ENCODE measurements at places on chromosomes 3 and 15. TPM values are rescaled to one million over a fixed set of nuclear protein-coding genes. Genes with fewer than 3 reads are reported as not detected.

DNA sequence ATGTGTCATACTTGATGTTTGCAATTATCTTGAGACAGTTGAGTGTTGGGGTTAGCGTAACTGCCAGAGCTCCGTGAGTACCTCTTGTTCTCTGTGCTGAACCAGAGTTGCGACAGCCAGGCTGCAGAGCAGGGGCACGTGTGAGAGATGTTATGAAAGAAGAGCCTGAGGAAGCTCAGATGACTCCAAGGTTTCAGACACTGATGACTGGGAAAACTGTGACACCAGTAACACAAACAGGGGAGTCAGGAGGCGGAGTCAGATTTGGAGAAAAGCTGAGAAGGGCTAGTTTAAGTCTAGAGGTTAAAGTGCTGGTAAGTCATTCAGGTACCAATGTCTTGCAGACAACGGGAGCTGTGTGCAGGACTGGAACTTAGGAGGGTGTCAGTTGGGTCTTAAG, 45.0 kb downstream of the BLM start:
- DNase-seq: no peak

GRCh38 chr15:50906954-50907600, 1.4 kb upstream of the AP4E1 start:
- DNase-seq: no peak

GRCh38 chr3:39065197-39065596, 13.4 kb downstream of the WDR48 start:
- no peak for DNase-seq

DNA sequence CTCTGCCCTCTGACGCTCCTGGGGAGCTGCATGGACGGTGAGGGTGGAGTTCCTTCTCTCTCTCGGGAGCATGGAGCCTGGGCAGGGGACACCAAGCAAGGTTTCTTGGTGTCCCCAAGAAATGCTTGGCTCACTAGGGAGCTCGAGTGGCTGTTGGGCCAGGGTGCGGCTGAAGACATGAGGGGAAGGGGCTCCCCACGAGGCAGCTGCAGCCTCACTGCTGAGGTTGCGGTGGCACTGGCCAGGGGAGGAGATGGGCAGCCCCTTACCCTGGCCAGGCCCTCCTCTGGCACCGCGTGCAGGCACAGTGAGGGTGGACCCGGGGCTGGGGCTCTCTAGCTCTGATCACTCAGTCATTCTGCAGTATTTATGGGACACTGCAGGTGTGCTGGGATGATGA, 43.5 kb upstream of the SLC41A3 start:
- DNase-seq: no peak

GRCh38 chr15:31485911-31486461, 159.4 kb downstream of the KLF13 start:
- no peak for DNase-seq

- no peak for DNase-seq
Measured at GRCh38 chr3:52126036-52126435, 28.2 kb downstream of the POC1A start.

DNA sequence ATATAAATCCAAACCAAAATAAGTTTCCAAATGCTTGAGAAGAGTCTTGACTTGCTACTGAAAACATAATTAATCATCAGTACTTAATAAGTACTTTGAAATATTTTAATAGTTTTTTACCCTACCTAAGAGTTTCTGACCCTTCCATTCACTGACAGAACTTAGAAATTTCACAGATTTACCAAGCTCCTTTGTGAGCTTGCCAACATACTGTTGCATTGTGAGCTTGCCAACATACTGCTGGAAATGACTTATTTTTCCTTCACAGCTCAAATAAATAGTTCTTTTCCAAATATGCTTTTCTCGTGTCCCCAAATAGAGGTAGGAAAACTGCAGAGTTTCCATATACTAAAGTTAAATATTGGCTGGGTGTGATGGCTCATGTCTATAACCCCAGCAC, 9.6 kb upstream of the AADAC start:
- DNase-seq: no peak

DNA sequence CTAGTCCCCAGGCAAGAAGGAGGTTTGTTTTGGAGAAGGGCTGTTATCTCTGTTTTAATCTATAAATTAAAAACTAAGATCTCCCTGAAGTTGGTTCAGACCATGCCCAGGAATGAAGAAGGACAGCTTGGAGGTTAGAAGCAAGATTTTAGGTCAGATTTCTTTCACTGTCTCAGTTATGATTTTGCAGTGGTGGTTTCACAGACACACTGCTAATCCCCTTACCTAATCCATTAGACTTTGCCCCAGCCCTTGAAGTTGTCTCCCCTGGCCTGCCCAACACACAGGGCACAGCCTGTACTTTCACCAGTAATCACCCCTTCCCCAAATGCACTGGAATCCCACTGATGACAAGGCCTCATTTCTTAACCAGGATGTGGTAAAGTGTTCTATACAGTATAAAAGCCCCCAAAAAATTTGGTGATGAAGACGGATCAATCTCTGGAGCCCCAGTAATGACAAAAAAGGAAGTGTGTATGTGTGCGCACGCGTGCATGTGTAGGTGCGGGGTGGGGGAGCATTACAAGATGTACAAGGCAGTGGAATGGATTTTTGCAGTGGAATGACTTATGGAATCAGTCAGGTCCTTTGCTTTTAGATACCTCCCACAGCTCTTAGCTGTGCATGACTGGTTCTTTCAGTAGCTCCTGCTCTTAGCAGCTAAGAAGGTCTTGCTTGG, 73.1 kb upstream of the TERB2 start:
- no peak for DNase-seq

GRCh38 chr3:96106701-96107100, 707.7 kb upstream of the EPHA6 start:
- no peak for DNase-seq

DNA sequence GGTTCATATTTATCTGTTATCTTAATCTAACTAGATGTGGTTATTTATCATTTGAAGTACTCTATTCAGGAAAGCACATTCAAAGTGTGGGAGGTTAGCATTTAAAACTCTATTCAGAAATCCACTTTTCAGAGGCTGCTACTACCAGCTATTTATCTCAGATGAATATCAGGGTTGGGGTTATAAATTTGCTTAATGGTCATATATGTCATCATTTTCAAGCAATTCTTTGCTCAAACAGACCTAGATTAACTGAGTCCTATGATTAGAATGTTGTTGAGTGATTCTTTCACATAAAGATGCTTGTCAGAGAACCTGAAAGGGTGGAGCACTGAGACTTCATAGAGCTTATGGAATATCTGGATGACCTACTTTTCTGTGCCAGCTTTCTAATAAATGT, 436.9 kb upstream of the TGFBR2 start:
- no peak for DNase-seq

- no peak for DNase-seq
Measured at GRCh38 chr3:131505421-131505820, 2.6 kb upstream of the MRPL3 start.

DNA sequence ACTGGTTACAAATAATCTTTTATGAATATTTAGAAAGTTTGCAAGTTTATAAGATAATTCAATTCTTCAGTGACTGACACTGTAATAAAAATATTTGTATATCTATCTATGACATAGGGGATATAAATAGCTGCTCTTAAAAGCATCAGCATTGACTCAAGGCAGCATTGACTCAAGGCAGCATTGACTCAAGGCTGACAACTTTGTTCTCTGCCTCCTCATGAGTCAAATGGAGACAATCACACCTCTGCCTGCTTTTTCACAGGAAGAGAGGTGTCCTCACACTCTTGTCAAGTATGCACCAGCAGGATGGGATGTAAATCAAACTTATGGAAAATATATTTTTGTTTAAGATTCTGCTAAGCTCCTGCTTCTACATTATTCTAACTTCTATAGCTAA, 1173.1 kb downstream of the NSUN3 start:
- DNase-seq: no peak

DNA sequence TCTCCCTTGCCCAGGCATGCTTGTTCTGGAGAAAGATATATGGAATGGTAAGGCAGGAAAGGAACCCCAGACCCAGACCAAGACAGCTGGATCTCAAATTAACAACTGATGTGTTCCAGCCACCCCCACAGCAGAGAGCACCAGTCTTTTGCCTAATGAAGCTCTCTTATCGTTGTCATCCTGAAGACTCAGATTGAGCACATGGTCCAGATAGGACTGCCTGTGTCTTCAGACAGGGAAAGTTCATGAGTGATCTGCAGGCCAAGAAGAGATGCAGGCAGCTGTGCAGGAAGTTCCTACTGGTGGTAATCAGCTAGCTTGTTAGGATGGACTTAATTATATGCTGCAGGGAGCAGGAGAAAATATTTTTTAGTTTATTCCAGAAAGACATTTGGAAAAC, 53.3 kb downstream of the PPP2R3A start:
- no peak for DNase-seq

DNA sequence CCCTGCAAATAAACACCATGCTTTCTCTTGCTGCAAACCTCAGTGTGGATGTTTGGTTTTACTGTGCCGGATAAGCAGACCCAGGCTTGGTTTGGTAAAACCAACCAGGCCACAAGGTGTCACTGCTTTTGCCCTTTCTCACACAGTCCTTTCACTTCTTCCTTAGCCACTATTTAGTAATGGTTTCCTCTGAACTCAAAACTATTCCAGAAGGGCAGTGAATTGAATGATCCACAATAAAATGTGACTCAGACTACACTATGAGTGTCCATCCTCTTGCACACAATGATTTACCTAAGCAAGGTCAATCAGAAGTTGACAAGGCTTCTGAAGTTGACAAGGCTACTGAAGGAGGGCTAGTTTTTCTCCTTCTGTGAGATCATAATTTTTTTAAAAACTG, 552.4 kb upstream of the CCDC54 start:
- no peak for DNase-seq

DNA sequence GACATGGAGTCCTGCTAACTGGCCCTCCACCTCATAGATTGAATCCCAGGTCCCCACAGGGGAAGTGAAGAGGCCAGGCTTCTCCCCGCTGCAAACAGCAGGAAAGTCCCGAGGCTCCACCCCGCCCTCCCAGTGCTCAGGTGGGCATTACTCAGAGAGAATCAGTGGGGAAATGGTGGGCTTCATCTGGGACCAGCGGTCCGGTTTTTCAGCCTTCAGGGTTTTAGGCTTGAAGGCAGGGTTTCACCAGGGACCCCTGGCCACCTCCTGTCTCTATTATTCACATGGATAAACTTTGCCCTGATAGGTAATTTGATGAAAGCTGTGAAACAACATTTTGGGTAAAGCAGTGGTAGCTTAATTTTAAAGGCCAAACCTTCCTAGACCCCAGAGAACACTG, 31.3 kb downstream of the MKRN3 start:
- DNase-seq: no peak

DNA sequence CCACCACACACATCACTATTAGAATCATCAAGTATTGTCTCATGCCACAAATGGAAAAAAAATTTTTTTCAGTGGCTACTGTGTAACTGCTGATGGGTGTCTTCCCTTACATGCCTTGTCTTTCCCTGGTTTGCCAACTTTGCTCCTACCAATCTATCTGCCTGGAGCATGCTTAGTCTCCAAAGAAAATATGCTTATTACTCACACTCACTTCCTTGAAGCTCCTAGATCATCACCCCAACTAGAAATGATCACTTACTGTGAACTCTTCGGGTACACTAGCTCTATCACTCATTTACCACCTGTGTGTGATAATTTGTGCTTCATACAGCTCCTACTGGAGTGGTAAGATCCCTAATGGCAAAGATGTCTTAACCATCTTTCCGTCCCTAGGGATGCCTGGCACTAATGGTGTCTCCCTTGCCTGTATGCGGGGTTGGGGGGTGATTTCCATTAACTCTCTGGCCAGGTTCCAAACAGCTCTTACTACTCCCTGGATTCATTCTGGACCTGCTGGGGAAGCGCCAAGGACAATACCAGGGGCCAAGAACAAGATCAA, 799 bp downstream of the VPS33B start:
- no peak for DNase-seq

GRCh38 chr15:43146184-43146583, 12.8 kb downstream of the TMEM62 start:
- DNase-seq: no peak

DNA sequence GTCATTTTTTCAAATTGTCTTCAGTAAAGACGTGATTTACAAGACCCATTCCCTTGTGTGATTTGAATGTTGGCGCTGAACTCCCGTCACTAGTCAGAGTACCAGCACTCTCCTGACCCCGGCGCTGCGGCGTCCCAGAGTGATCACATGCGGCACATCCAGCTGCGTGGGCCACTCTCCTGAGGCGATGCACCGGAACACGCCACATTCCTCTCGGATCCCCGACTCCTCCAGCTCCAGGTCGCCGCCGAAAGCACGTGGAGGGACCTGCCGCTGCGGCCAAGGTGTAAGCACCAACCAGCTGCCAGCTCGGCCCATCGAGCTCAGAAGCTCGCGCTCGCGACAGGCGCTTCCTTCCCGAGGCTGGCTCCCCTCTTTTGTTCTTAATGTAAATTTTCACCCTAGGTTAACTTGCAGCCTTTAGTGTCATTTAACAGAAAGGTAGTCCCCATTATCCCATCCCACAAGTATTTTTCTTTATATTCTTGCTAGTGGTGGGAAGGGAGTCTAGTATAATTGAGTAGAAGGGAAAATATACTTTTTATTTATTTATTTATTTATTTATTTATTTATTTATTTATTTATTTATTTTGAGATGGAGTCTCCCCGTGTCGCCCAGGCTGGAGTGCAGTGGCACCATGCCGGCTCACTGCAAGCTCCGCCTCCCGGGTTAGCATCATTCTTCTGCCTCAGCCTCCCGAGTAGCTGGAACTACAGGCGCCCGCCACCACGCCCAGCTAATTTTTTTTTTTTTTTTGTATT, 61.7 kb upstream of the VGLL3 start:
- no peak for DNase-seq

DNA sequence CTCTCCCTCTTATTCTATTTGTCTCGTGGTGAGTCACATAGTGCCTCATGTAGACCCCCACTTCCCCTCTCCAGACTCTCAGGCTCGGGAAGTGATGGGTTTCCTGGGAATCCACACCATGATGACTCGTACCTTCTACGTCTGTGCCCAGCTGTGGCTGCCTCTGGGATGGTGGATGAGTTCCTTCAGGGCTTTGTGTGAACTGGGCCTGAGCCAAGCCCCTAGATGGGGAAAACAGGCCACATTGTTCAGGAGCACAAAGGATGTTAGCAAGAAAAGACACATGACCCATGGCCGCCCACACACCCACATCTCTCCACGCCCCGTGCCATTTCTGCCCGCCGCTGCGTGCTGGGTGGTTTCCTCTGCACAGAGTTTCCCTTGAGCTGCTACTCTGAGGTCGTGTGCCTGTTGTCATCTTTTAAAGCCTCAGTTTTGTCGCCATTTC, 10.5 kb downstream of the ISG20 start:
- DNase-seq: peak; percentile 39

ELL3 gene
- 2.0 TPM for polyA plus RNA-seq

P2RY14 gene
- polyA plus RNA-seq: not detected

ETV5 gene
- polyA plus RNA-seq: 24.1 TPM

FOXL2 gene
- polyA plus RNA-seq: 0.05 TPM

C2CD4A gene
- not detected for polyA plus RNA-seq

CSTA gene
- 0.70 TPM for polyA plus RNA-seq

CAV3 gene
- polyA plus RNA-seq: 0.05 TPM

ANKUB1 gene
- not detected for polyA plus RNA-seq

RAB6B gene
- 3.0 TPM for polyA plus RNA-seq

ASTE1 gene
- 4.5 TPM for polyA plus RNA-seq
